ENCODE measurements at places on chromosomes 5 and 9.

GRCh38 chr5:124771761-124772160, 25.3 kb upstream of the ZNF608 start:
- DNase-seq: no peak

- no peak for DNase-seq
These were observed 51.7 kb downstream of the RXRA start for GRCh38 chr9:134377976-134378375.

DNA sequence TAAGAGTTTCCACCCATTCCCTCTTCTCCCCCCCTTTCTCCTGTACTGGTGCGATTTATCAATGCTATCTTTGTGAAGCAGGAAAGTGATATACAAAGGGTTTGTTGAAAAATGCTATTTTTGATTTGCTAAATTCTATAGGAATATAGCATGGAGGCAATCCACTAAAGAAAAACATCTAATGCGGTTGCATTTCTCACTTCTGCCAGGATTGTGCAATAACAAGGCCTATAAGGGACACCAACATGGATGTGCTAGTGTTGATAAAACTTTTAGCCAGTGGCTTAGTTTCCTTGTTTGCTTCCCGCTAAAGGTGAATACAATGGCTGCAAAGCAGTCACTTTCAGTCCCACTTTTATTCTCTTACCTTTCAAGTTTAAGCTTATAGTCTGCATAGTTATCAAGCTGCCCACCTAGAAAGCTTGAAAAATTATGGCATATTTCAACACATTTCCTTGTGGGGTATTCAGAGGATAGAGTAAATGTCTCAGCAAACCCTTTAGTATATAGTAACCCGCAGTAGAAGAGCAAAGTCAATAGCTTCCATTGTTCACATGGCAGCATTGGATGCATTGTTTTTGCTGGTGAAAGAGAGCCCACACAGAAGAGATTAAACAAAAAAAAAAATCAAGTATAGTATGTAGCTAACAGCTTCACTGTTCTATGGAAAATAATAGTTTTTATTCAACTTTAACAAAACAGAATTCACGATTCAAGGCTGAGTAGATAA, 674.6 kb upstream of the SEMA6A start:
- DNase-seq: no peak

DNA sequence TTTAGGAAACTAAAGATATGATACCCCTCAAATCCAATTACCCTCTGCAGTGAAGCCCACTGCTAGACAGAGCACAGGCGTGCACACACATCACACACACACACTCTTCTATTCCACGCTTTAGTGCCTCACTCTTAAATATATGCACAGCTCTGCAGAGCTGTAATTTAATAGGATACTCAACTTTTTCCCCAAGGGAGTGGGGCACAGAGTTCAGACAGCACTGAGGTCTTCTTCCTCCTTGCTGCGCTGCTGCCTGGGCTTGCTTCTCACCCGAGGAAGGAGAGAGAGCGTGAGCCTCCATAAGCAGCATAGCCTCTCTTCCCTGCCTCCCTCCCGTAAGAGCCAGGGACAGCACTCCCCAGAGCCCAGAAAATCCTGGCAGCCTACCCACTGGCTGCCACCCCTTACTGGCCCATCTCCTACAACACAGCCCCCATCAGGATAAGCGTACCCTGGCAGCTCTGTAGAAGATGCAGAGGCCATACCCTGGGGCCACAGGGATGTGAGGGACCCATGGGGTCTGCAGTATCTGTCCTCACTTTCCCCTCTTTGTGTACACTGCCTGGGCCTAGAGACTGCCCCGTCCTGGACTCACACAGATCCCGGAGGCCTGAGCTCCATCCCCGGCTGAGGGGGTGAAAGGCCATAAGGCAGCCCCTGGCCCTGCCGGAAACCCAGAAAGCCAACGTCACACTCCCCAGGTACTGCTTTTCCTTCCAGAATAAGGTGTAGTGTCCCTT, 102.1 kb downstream of the C5orf15 start:
- no peak for DNase-seq

DNA sequence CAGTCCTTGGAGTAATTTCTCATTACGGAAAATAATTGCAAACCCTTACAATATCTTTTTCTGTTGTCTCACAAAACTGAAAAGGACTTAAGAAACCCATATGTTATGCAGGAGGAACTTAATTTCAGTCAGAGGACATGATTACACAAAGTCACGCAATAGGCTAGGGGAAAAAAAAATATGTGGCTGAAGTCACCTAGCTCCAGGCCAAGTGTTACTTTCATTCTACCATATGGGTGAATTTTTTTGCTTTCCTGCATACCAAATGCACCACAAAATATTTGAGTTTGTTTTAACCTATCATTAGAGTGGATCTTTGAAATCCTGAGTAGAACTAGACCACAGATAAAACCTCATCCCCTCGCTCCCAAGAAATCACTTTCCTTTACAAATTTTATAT, 523.5 kb downstream of the CAAP1 start:
- DNase-seq: peak; percentile 25

- DNase-seq: no peak
These were observed 29.3 kb upstream of the FAT2 start for GRCh38 chr5:151620461-151620840.

GRCh38 chr5:72599519-72600370, 92.5 kb upstream of the ZNF366 start:
- DNase-seq: peak; percentile 65

DNA sequence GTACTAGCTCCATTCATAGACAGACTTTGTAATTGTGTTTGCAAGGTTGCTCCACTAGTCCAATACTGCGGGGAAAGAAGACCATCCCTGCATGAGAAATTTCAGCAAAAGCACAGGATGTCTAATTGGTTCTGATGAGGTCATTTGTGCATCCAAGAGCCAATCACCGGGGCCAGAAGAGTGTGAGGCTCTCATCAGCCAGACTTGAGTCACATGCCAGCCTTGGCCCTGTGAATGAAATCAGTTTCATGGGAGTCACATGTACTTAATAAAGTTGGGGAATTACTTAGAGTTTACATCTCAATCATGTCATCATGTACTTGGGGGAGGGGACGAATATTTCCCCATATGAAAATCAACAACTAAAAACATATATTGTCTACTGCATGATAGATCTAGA, 1236.0 kb downstream of the MAT2B start:
- no peak for DNase-seq

GRCh38 chr9:97528529-97529230, 27.2 kb downstream of the TMOD1 start:
- DNase-seq: no peak

- DNase-seq: no peak
These were observed 387.7 kb upstream of the CLINT1 start for GRCh38 chr5:158246661-158247060.

DNA sequence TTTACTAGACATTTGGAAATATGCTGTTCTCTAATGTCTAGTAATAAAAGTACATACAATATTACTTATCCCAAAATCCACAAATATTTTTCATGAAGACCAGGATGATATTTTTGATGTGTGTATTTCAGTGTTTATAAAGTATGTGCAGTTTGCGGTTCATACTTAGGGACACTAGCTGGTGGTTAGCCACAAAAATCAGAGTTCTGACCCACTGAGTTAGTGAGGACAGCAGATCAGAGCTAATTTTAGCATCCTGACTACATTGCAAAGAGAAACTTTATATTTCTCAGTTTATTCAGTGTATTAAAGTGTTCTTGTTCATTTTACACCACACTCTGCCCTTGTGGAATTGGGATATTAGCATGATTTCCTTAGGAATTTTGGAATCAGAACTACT, 655.3 kb downstream of the HTR1A start:
- DNase-seq: no peak

DNA sequence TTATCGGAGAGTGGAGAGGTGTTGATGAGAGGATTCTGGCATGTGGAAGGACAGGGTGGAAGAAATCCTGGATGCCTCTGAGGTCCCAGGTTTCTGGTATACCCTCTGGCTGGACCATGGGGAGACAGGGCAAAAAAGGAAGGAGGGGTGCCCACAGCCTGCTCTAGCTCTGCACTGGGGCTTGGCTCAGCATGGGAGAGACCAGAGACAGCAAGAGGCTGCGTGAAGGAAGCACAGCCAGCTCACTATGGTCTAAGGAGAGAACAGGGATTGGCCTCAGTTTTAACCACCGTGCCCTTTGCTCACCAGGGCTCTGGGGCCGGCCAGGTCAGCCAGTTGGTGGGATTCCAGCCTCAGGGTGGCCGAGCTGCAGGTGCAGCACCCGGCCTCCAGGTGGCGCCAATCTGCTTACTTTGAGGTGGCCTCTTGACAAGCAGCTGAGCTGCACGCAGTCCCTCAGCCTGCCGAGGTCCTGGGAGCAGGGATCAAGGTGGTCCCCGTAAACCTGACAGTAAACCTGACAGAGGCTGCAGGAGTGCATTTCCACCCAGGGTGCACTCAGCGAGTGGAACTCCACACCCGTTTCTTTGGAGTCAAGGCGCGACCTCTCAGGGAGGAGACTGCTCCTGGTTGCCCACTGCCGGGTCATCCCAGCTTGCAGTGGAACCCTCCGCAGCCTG, 25.0 kb upstream of the SPTLC1 start:
- peak; percentile 61 for DNase-seq

GRCh38 chr9:112382501-112383364, 2.8 kb downstream of the HSDL2 start:
- DNase-seq: no peak

DNA sequence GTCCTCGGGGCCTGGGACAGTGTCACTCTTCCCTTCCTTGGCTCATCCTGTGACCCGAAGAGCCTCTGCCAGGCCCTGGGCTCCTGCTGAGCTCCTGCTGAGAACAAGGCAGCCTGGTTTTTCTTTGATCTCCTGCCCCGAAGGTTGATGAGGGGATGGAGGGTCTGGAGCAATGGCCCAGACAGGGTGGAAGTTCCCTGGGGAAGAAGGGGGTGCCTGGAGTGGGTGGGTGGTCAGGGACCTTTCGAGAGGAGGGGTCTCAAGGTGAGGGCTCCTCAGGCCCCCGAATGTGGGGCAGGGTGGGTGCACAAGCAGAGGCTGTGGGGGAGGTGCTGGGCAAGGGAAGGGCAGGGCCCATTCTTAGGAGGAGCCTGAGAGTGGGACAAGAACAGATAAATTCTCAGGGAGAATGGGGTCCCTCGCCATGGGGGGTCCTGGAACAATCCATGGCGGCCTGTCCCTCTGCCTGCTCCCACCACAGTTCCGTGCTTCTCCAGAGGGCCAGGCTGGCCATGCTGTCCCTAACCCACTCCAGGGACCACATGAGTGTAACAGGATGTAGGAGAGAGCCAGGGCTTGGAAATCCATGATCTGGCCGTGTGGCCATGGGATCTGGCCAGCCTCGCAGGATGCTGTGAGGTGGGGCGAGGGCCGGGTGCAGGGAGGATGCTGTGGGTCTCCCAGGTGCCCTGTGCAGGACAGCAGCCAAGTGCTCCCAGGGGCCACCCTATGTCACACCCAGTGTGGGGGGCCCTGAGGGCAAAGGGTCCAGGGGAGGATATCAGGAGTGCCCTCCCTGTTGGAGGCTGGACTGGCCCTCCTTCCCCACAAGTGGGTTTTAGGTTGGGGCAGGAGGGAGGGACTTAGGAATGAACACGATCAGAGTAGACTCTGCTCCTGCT, 128.5 kb upstream of the LPCAT1 start:
- no peak for DNase-seq

DNA sequence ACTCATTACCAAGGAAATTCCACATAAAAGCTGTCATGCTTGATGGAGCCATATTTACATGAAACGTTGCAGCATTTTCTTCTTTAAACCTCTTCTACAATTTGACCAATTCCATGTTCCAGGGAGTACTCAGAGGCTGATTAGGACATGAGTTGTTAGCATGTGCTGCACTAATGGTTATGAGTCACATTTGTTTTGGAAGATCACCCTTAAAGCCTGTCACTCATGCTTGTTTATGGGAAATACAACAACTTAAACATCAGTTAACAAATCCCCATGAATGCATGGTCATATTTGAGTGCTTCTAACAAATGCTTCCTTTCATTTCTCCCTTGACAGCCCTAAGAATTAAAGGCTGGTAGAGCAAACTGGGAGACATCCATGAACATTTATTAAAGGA, 156.1 kb downstream of the GHR start:
- DNase-seq: no peak
